ENCODE measurements at places on chromosomes 7 and 10.

GRCh38 chr10:69750011-69750373, 51.7 kb upstream of the COL13A1 start:
- DNase-seq, result no peak

GRCh38 chr7:24905996-24906770, 73.8 kb downstream of the OSBPL3 start:
- DNase-seq, result no peak

GRCh38 chr10:50572017-50572491, 51.7 kb downstream of the SGMS1 start:
- no peak for DNase-seq

GRCh38 chr7:12386313-12386740, 17.3 kb downstream of the VWDE start:
- DNase-seq, result no peak

GRCh38 chr10:6781133-6781770, 201.2 kb upstream of the PRKCQ start:
- DNase-seq, result no peak

- no peak for DNase-seq
Measured at GRCh38 chr10:25384618-25385017, 209.8 kb downstream of the GPR158 start.

GRCh38 chr7:105261689-105262088, 127.0 kb downstream of the SRPK2 start:
- DNase-seq, result no peak

DNA sequence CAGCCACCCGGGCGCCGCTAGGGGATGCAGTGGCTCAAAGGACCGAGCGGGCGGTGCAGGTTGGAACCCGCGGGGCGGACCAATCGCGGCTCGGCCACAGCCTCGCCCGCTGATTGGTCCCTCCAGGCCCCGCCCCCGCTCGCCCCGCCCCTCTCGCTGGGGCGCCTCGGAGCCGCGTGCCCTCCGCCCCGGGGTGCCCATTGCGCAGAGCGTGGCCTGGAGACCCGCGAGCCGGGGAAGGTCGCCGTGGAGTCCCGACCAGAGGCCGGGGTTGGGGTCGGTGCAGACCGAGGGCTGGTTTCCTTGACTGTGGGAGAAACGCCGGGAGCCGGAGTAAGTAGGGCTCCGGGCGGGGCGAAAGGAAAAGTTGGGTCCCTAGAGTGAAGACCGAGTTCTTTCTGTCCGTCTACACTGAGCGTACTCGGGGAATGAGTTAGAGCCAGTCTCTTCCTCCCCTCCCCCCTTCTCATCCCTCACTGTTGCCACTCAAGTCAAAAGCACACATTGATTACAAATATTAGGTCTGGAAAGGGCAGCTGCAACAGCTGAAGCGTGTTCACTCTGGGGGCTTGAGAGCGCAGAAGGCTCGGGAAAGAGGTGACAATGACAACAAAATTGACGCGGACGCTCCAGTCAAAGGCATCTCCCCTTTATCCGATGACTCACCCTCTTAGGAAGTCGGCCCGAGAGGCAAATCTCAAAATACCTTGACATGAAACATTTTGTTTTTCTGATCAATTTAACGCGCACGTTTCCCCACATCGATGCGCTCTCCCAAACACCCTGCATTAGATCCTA, 843 bp upstream of the GATA3 start:
- peak; percentile 73 for DNase-seq

GRCh38 chr10:112945811-112946210, 4.2 kb upstream of the TCF7L2 start:
- DNase-seq, result no peak

GRCh38 chr7:81506609-81507008, 263.2 kb downstream of the HGF start:
- no peak for DNase-seq

- peak; percentile 61 for DNase-seq
Measured at GRCh38 chr10:11178606-11179515, 161.2 kb downstream of the CELF2 start.

DNA sequence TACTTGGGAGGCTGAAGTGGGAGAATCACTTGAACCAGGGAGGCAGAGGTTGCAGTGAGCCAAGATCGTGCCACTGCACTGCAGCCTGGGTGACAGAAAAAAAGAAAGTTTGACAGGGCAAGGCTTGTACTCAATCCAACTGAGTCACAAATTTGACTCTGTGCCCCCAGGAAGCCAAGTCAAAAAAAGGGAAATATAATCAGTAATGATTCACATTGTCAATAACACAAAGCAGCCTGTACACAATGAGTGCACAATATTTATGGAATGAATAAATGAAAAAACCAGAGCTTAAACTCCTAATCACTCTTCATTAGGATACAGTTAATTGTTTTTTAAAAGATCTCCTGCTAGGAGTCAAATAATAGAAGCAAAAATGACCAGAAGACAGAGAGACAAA, 6.4 kb downstream of the NAPEPLD start:
- no peak for DNase-seq

DNA sequence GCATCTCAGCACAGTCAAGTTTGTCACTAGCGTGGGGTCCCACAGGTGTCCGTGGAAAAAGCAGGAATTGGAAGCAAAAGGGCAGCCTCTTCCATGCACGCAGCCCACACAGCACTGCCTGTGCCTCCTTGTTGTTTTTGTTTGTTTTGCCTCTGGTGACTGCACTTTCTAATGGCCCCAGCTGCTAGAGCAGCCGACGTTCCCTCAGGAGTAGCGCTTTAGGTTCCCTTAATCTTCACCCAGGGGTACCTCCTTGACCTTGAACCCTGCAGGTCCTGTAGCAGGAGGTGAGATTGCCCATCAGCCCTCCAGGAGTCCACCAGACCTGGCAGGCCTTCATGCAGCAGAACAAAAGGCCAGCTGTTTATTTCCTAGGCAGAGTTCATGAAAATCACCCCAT, 210.1 kb downstream of the CACNB2 start:
- no peak for DNase-seq

GRCh38 chr10:35011771-35012191, 78.4 kb downstream of the CUL2 start:
- DNase-seq, result no peak

DNA sequence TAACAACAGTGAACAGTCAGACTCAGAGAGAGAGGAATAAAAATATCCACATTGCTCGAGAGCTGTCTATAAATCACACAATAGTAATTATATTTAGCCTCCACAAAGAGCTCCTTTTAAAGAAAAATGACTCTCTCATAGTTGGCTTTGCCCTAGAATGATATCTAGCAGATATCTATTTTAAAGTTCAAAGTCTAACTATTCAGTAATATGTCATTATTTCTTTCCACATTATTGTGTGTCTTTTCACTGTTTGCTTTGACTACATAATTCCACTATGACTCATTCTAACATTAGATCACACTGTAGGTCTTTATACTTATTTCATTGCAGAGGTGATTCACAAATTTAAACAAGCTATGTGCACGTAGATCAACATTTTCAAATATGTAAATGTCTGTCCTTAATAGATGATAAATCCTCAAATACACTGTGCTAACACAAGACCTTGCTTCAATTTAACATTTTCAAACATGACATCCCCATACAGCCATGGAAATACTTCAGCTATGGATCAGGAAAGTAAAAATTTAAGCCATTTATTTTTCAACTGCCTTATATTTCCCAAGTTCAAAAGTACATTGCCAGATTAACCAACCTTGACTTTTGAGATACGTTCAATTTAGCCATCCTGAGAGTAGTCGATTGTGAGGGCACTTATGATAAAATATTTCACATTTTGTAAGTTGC, 99.9 kb upstream of the AKR1E2 start:
- DNase-seq, result no peak

DNA sequence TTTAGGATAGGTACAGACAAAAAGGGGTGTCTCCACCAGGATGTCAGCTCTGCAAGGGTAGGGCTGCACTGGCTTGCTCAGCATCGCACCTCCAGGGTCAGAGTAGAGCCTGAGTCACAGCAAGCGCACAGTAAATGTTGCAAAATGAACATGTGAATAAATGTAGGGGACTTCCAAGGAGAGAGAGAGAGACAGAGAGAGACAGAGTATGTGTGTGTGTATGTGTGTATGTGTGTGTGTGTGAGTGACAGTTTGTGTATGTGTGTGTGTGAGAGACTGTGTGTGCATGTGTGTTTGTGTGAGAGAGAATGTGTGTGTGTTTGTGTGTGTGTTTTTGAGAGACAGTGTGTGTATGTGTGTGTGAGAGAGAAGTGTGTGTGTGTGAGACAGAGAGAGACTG, 163.3 kb downstream of the RPS24 start:
- DNase-seq, result no peak

DNA sequence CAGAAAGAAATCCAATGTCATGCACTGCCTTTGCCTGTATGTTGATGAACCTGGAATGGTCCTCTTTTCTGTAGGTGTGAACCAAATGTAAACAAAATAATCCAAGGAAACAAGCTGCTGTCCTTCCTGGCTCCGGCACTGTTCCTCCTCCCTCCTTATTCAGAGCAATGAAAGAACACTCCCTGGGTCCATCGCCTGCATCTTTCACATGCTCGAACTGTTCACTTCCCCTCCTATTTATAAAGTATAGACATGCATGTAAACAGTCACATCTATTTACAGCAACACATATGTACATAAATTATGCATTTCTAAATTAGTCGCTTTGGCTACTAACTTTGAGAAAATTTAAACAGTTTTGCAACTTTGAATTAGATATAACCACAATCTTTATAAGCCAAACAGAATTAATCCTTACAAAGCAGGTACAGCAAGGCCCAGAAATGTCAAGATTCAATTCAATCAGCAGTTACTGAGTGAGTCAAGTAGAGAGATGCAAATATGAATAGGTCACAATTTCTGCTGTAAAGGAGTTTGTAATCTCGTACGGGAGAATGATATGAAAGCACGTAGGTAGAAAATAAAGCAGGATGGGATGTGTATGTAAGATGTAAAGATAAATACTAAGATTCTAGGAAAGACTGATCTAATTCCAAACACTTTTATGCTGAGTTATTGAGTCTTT, 162.6 kb downstream of the PIP4K2A start:
- no peak for DNase-seq

DNA sequence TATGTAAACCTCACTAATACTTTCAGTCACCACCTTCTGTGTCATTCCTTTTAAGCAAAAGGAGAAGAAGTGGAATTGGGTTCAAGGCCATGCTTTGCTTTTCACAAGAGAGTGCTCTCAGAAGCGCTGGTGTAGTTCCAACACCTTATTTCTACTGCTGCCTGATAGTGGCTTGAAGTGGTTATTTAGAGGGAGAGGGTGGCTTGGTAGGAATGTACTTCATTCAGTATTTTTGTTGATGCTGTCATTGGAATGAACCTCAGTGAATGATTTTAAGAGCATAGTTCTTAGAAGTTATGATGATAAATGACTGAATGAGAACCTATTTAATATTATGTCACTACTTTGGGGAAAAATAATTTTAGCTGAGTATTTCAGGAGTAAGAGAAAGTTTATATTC, 396.7 kb downstream of the EXOC4 start:
- no peak for DNase-seq

DNA sequence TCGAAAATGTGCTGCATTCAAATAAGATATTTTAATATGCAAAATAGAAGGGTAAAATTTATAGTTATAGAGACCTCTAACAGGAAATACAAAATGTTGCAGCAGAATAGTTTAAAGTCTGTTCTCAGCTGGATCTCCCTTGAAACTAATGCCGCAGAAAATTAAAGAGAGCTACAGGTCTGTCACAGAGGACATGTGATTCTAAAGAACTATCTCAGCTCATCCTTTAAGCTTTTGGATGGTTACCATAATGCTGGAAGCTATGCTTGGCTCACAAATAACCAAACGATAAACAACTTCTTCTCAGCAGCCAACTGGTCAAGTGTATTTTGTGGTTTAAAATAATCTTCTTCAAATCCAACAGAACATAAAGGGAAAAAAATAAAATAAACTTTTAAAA, 353.0 kb downstream of the PARD3 start:
- no peak for DNase-seq

- DNase-seq, result no peak
Measured at GRCh38 chr7:144407266-144407931, 3.9 kb upstream of the NOBOX start.

- DNase-seq, result no peak
Measured at GRCh38 chr10:73798927-73799560, 12.4 kb downstream of the NDST2 start.

GRCh38 chr10:3803927-3804741, 19.1 kb upstream of the KLF6 start:
- no peak for DNase-seq

DNA sequence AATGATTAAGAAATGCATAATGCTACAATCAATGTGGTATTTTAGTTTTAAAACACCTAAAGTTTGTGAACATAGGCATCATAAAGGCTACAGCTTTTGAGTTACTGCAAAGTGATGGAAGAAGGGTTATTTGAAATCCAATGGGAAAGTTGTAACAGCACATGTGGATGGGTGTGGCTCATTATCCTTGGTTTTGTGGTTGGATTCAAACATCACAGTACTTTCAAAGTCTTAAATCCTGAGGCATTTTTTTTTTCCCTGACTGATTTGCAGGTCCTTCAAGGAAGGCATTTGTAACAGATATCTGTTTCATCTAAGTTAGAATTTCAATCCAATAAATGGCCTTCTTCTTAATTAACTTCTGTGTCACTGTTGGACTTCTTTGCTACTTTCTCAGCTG, 9.8 kb upstream of the SHTN1 start:
- no peak for DNase-seq

- no peak for DNase-seq
Measured at GRCh38 chr10:8273749-8274148, 219.3 kb downstream of the GATA3 start.

- DNase-seq, result no peak
Measured at GRCh38 chr10:2294739-2295138, 557.4 kb upstream of the ADARB2 start.

DNA sequence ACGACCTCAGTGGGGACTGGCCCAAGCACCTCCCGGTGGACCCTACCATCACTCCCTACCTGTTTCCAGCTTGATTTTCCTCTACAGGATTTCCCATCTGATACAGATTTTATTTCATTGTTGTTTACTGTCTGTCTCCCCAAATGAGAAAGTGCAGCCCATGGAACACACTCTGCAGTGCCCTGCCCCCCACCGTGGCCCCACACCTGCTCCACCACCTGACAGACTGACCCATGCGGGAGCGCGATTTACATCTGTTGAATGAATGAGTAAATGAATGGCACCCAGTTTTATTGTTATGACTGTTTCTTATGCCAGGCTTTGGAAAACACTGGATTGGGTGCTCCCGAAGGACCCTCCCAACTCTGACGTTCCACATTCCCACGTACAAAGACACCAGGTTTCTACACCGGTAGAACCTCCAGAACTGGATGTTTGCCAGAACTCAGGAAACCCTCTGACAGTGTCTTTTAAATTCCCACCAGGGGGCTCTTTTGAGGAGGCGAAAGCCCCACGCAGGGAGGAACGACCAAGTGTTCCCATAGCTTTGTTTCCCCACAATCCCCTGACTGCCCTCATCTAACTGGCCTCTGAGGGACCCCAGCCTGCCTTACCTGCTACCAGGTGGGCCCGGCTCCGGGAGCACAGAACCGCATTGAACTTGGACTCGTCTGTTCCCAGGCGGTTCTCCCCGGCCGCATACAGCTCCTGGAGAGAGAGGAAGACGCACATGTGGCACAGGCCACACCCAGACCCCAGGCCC, 29.0 kb downstream of the PLAC9 start:
- no peak for DNase-seq

All from activated CD8-positive, alpha-beta memory T cell treated with anti-CD3 and anti-CD28 coated beads for 1 hour (primary cell).